ENCODE measurements at places on chromosomes 5 and 9.

DNA sequence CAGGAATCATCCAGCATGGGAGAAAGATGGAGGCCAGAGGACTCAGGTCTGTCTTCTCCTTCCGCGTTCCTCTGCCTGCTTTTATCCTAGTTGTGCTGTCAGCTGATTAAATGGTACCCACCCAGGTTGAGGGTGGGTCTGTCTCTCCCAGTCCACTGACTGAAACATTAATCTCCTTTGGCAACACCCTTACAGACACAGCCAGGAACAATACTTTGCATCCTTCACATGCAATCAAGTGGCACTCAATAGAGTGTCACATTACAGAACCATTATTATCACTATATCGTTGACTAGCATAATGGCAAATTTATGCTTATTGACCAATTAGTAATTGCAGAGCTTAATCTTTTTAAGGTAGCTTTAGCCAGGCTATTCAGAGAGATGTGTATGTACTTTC lies 64.8 kb downstream of the UNC13B start:
- ATAC-seq: no peak

DNA sequence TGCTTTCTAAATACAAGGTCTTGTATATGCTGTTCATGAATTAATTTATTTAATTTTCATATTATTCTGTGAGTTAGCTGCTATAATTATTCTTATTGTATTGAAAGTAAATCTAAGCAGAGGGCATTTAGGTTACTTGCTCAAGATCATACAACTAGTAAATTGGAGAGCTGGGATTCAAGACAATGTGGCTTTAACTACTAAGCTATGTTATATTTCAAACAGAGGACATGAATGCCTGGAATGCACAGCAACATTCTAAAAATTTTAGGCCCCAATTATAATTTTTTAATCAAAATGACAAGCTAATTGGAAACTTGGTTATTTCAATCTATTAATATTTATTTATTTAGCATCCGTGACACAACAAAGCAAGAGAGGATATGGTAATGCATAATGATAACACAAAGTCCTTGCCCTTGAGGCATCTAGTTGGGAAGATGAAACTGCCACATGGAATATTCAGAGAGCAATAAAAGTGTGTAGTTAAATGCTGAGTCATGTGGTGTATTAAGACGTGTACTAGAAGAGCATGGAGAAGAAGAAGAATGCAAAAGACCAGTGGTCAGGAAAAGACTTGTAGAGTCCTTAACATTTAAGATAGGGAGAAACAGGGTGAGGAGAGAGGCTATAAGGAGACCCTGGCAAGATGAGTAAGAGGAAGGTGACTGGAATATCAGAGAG lies 24.4 kb downstream of the CTXN3 start:
- ATAC-seq: no peak

GRCh38 chr9:35577486-35577885 lies 27.6 kb upstream of the TESK1 start:
- no peak for ATAC-seq

DNA sequence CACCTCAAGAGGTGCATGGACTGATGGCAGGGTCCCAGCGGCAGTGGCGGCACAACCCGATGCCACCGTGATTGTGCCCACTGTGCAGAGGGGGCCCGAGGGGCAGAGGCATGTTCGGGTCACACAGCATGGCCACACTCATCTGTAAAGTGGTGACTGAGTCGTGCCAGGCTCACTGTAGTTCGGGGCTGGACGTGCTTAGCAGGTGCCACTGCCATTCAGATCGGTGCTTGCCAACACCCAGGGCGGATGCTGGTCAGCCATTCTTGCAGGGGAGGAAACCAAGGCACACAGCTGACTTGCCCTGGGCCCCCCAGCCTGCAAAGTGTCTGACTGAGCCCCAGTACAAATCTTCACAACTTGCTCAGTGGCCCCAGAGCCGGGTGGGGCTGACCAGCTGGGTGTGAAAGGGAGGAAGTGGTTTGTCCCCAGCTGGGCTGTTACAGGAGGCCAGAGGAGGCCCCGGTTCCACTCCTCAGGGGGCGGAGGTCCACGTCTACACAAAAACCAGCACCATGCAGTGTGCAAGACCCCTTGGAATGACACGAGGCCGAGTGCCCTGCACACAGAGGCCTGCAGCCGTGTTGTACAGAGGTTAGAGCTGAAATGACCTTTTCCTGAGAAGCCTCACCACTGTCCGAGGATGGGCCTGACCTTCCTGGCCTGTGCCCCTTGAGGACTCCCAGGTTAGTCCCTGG lies 17.9 kb downstream of the FGD3 start:
- no peak for ATAC-seq

DNA sequence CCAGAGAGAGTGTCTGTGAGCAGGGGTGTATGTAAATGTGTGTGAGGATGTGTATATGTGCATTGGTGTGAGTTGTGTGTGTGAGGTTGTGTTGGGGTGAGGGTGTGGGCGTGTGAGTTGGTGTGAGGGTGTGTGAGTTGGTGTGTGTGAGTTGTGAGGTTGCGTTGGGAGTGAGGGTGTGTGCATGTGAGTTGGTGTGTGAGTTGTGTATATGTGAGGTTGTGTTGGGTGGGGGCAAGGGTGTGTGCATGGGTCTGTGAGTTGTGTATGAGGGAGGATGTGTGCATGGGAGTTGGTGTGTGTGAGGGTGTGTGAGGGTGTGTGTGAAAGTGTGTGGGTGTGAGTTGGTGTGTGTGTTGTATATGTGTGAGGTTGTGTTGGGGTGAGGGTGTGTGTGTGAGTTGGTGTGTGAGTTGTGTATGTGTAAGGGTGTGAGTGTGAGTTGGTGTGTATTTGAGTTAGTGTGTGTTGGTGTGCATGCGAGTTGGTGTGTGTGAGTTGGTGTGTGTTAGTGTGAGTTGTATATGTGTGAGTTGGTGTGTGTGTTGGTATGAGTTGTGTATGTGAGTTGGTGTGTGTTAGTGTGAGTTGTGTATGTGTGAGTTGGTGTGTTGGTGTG lies 161.6 kb upstream of the IER5L start:
- no peak for ATAC-seq

DNA sequence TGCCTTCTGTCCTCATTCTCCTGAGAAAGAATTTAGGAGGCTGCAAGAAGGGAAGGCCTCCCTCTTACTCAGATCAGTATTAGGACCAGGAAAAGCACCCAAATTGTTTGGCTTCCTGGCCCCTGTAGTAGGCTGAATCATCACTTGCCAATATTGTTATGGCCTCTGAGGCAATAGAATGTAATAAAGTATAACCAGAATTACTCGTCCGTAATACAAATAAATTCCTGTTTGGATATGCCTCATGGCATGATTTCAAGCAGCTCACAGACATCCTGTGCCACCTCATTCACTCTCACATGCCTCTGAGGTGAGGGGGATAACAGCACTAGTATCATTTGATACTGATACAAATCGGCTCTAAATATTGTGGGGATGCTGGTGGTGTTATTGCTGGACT lies 427.3 kb downstream of the ISL1 start:
- peak; percentile 51 for ATAC-seq

DNA sequence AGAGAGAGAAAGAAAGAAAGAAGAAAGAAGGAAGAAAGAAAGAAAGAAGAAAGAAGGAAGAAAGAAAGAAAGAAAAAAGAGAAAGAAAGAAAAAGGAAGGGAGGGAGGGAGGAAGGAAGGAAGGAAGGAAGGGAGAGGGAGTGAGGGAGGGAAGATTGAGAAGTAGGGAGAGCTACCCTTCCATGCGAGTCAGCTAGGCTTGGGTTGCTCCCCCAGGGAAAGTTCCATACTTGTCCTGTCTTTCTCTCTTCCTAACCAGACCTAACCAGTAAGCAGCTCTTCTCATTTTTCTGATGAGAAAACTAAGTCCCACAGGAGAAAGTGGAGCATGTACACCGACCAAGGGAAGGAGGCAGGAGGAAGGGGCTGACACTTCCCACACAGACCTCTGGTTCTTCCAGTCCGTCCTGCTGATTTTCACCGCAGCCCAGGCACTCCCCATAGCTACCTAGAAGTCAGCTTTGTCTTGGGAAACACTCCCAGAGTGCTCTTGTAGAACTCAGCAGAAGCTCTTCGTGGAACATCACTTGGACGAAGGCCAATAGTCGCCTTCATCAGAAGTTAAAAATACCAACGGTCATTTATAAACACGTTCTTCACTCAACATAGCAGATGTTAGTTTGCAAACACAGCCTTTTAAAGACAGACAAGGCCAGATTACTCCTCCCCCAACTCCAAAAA lies 29.0 kb upstream of the ENTREP1 start:
- ATAC-seq: no peak

DNA sequence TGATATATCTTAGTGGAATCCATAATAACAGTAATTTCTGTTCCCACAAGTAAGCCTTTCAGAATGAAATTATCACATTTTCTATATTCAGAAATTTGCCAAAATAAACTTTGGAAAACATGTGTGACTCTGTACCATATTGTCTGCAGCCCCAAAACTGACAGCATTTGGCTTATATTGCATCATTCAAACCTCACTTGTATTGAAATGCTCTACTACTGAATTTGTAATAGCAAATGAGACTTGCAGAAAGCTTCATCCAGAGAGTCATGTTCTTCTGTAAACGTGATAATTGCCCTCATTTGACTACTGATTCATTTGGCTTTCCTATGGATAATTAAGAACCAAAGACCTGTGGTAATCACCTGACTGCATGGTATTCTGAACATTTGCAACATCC lies 1249.5 kb upstream of the CDH18 start:
- ATAC-seq: no peak

GRCh38 chr5:152717393-152717792 lies 312.3 kb upstream of the NMUR2 start:
- ATAC-seq: no peak

GRCh38 chr5:94691949-94692348 lies 73.5 kb downstream of the SLF1 start:
- ATAC-seq: peak; percentile 20

GRCh38 chr5:180658774-180659564 lies 9.6 kb upstream of the FLT4 start:
- ATAC-seq: 0 out of 3 replicates have a peak, but pooled peaks have one; percentile 31

GRCh38 chr9:110776221-110776620 lies 107.6 kb downstream of the MUSK start:
- no peak for ATAC-seq

- no peak for ATAC-seq
Observed at GRCh38 chr9:97188545-97188944, 118.9 kb upstream of the CCDC180 start.

DNA sequence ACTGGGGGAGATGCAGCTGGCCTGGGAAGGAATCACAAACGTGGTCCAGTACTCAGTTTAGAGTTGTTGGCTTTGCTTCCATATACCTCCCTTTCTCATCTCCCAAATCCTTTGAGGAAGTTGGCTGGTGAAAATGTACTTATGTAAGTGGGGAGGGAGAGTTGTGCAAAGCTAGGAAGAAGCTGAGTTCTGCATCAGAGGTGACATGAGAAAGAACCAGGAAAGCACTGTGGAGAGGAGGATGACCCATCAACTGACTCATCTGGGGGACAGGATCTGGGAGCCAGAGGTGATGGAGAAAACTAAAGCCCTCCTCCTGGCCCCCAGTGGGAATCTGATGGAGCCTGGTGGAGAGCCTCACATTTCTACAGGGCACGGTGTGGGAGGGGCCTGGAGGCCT lies 16.2 kb downstream of the KCNMB1 start:
- ATAC-seq: no peak

DNA sequence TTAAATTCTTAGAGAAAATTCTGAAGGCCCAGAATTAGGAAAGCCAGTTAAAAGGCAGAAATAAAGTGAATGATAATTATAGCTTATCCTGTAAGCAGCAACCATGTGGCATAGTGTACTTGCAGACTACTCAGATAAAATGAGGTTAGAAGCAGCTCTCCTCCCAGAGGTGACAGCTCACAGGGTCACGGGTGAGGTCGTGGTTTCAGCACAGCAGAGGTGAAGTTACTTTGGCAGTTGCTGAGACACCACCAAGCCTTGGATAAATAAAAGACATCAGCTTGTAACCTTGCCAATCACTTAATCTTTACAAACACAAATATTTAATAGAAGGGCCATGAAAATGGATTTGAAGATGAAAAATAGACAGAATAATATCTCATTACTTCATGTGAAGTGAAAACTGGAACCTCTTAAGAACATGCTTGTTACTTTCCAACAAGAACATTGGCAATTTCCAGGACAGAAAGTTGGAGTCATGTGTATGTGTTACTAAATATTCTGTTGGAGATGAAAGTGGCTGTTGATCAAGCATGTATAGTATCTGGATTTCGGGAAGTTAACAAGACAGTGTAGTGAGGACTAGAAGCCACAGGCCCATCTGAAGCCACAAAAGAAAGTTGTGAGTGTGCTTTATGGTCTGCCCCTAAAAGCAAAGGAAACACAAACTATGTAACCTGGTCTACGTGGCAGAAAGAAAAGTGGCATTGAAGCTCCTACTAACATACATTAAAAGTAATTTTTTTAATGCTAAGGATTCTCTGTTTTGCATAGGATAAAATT lies 134.4 kb downstream of the ERCC6L2 start:
- no peak for ATAC-seq

DNA sequence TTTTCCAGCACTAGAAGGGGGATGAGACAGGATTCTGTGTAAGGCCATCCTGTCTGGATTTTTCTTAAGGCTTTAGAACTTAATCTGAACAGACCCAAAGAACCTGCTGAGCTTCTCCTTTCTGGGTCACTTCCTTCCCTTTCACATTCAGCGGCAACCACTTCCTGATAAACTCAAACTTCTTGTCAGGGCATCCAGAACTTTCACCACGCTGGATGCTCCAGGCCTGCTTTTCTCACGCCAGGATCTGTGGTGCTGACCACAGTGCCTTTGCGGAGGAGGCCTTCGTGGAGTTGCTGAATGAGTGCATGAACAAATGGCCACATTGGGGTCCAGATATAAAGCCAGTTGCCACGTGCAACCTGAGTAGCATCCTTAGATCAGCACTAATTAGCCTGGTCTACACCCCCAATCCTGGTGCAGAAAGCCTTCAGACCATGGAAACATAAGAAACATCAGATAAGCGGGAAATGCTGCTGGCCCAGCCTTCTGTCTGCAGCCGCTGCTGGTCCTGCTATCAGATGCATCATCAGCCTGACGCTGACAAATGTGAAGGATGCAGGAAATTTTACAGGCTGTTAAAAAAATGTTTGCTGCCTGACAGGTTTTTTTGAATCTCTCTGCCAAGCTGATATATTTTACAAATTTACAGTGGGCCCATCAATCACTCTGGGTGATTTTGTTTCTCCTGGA lies 75.3 kb upstream of the BARHL1 start:
- ATAC-seq: no peak

DNA sequence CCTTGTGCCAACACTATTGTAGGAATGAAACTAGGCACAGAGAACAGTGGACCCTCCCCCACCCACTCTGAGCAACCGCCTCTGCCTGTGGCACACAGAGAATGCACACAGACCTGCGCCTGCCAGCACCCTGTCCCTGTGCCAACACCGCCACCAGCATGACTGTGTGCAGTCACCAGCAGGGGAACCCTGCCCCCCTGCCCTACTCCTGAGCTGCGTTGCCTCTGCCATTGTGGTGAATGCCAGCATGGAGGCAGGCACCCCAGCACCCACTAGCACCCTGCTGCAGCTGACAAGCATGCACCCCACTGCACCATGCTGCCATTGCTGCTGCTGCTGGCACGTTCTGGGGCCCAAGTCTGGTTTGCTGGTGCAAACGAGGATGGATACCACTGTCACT lies 94.4 kb upstream of the PRLR start:
- ATAC-seq: no peak

DNA sequence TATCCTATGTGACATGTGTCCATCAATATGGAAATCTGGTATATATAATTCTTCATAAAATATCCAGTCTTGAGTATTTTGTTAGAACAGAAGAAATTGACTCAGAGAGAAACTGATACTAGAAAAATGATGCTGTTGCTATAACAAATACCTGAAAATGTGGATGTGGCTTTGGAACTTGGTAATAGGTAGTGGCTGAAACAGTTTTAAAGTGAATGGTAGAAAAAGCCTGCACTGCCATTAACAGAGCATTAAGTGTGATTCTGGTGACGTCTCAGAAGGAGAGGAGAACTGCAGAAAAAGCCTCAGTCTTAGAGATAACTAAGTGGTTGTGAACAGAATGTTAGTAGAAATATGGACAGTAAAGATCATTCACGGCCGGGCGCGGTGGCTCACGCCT lies 634.9 kb upstream of the ZNF608 start:
- ATAC-seq: no peak
